ENCODE measurements at places on chromosomes 7 and 10. TPM values are rescaled to one million over a fixed set of nuclear protein-coding genes. Genes with fewer than 3 reads are reported as not detected.

The COL26A1 gene
- total RNA-seq: under 0.01 TPM

The GIMAP6 gene
- 67.1 TPM for total RNA-seq

The MAT1A gene
- total RNA-seq: under 0.01 TPM

DNA sequence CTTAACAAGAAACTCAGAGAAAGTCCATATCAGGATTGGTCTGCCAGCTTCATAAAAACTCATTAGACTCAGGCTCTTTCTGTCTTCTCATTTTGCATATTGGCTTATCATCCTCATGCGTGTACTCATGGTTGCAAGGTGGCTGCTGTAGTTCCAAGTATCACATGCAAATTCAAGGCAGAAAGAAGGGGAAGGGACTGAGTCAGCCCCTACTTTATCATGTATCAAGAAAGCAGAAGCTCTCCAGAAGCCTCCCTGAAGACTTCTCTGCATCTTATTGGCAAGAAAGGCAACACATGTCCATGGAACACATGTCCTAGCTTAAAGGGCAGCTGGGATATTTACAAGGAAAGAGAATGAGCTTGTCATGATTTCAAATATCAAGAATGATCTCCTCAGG, 19.4 kb upstream of the EZH2 start:
- DNase-seq: no peak

GRCh38 chr10:132697578-132698200, 88.3 kb downstream of the NKX6-2 start:
- DNase-seq: no peak

GRCh38 chr7:102081244-102081627, 205.4 kb upstream of the SH2B2 start:
- no peak for DNase-seq

DNA sequence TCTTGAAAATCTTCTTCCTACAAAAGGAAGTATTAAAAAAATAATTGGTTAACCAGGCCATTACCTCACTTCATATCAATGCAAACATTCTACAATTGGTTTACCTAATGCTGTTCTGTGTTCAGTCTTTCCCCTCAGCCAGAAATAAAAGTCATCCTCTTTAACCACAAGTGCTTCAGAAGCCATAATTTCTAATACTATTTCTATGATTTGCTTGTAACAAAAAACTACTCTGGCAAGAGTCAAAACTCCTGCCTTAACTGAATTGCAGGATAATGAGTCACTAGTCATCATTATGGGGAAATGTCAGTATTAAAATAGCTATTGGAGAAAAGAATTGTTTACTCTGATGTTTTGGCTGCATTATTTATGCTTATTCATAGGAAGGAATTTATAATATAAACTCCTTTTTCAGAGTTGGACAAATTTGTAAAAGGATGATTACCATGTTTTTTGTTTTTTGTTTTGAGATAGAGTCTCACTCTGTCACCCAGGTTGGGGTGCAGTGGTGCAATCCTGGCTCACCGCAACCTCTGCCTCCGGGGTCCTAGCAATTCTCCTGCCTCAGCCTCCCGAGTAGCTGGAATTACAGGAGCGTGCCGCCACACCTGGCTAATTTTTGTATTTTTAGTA, 55.5 kb upstream of the ODAD2 start:
- DNase-seq: no peak

GRCh38 chr7:69826283-69826682, 228.0 kb downstream of the AUTS2 start:
- DNase-seq: no peak

Measured in hematopoietic multipotent progenitor cell (in vitro differentiated cells).